MG63 (cell line): ENCODE measurements at places on chromosomes 12 and 14. TPM values are rescaled to one million over a fixed set of nuclear protein-coding genes. Genes with fewer than 3 reads are reported as not detected.

Gene PRKCH
- total RNA-seq = 5.3 and 6.0 TPM in 2 replicates

Gene ALX1
- 1.2 and 4.0 TPM in 2 replicates for total RNA-seq

Gene VDR
- total RNA-seq = 14.7 and 15.9 TPM in 2 replicates

Gene AMDHD1
- total RNA-seq = 0.10 TPM in 1 of 2 replicates, not detected in the other

Gene CLEC2B
- 14.3 and 27.2 TPM in 2 replicates for total RNA-seq

Gene KCNK13
- not detected in 2 replicates for total RNA-seq

Gene GPR65
- total RNA-seq = not detected in 2 replicates

Gene ZFP36L1
- total RNA-seq = 9.3 and 30.2 TPM in 2 replicates

Gene GMPR2
- 54.0 and 60.9 TPM in 2 replicates for total RNA-seq

Gene ZNF84
- 4.8 and 7.3 TPM in 2 replicates for total RNA-seq

Gene LIMA1
- total RNA-seq = 116 and 240 TPM in 2 replicates

Gene HPD
- 0.56 and 3.1 TPM in 2 replicates for total RNA-seq

Gene VRTN
- total RNA-seq = not detected in 2 replicates

Gene ENDOU
- not detected in 2 replicates for total RNA-seq

Gene LMNTD1
- total RNA-seq = not detected in 2 replicates

Gene ADAM21
- total RNA-seq = 0.49 and 1.7 TPM in 2 replicates

Gene TEAD4
- total RNA-seq = 3.3 and 30.8 TPM in 2 replicates

Gene RCOR1
- 7.1 and 12.0 TPM in 2 replicates for total RNA-seq

Gene IFI27L2
- total RNA-seq = 21.0 and 62.6 TPM in 2 replicates

Gene SLC6A13
- not detected in 2 replicates for total RNA-seq
